ENCODE measurements at places on chromosomes 12 and 14.

- DNase-seq = no peak
Measured at GRCh38 chr12:230925-231671, 17.1 kb upstream of the SLC6A12 start.

- DNase-seq = no peak
Measured at GRCh38 chr14:89543425-89543790, 126.4 kb upstream of the FOXN3 start.

DNA sequence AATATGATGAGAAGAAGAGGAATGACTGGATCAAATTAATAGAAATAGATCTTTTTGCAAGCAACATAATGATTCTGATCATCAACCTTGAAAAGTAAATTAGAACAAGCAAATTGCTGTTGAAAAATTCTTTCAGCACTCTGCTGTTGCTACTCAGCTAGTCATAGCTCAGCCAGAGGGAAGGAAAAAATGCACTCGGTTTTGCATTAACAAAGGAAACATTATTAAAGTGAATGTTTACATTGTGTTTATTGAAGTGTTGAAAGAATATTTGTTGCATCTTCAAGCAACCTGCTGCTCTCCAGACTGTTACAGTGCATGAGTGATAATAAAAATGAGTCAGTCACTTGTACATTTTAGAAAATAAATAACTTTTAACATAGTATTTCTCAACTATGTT, 26.5 kb downstream of the AP5M1 start:
- no peak for DNase-seq

DNA sequence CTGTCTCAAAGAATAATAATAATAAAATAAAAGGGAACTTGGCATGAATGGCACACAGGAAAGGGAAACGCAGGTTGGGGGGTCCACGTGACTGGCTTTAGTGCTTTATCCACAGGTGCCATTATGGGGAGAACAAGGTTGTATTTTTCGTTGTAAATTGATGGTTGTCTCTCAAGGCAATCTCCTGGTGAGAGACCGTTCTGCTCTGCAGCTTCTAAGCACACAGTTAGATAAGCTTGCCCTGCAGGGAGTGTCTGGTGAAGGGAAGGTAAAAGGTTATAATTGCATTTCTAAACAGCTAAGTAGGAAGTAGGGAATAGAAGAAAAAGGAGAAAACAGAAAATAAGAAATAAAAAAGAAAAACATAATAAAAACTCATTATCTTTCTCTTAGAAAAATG, 69.1 kb upstream of the CPSF6 start:
- no peak for DNase-seq

- no peak for DNase-seq
Measured at GRCh38 chr12:64611341-64612284, 1.3 kb downstream of the RASSF3 start.

DNA sequence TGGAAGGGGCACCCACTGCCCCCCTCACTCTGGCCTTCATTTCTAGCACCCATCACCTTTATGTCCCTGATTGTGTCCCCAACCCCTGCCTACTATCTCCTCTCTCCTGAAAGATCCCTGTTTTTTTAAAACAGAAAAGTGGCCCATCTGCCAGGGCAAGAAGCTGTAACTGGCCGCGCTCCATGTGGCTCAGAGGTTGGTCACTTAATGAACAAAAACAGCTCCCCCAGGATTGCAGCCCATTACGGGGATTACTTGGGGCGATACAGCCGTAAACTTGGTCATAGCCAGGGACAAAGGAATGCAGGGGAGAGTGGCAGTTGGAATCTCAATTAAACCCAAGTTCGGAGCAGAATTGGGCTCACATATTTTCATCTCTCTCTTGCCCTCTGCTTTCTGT, 34.8 kb upstream of the VSX2 start:
- no peak for DNase-seq

- DNase-seq = no peak
Measured at GRCh38 chr14:101878822-101879528, 85.4 kb upstream of the DYNC1H1 start.

GRCh38 chr12:95269892-95270291, 52.3 kb downstream of the VEZT start:
- DNase-seq = no peak

DNA sequence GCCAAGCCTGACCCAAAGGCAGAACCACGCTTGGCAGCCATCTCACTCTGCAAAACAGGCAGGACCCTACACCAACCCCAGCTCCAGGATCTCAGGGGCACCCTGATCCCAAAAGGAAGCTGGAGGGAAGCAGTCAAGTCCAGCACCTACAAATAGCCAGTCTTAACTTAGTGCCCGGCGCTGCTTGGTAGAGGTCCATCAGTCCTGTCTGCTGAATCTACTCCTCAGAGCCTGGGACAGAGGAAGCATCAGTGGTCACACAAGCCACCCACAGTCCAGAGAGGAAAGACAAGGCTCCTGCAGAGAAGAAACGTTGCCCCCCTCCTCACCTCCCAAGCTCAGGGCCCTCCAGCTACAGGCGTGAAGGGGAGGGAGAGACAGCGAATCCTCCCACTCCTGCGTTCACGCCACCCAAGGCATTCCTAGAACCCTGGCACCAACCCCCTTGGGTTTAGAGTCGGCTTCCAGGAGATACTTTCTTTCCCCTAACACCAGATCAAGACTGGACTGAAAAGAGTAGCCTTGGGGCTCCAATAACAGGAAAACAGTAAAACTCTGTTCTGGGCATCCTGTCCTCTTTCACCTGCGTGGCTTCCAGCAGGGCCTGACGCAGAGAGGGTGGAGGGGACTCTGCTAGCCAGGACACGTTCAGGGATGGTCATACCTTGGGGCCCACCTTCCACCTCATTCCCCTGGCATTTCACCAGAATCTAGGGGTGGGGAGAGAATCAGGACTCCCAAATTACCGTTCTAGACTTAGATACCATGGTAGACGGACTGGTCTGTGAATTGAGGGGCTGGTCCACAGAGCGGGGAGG, 1.2 kb downstream of the PXN start:
- DNase-seq = no peak

- DNase-seq = peak; percentile 61
Measured at GRCh38 chr12:132559652-132560363, 50.6 kb downstream of the LRCOL1 start.

DNA sequence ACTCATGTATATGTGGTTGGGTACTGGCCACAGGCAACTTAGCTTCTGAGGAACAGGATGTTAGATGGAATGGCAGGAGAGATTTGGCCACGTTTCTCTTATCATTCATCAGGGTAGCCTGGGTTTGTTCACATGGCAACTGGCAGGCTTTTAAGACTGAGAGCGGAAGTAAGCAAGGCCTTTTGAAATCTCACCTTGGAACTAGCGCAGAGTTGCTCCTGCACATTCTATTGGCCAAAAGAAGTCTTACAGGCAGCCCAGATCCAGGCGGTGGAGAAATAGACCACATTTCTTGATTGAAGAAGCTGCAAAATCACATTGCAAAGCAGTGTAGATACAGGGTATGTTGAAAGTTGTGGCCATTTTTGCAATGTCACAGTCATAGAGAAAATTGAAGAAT, 3.7 kb downstream of the CLEC4A start:
- DNase-seq = no peak

DNA sequence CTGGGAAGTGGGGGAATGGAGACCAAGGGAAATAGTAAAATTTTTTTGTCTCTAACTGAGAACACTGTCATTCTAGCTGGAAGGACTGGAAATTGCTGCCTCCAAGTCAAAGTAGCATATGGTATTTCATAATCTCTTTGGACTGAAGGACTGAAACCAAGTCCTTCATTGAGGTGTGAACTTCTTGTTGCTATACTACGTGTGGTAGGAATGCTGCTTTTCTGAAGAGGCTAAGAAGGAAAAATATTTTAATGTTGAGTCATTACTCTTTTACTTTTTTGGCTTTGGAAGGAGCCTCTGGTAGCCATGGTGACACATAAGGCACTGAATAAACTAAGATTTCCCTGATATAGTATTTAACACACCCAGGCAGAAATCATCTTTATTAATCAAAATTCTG, 465.4 kb downstream of the NPAS3 start:
- peak; percentile 90 for DNase-seq

GRCh38 chr14:79044894-79045624, 874.9 kb downstream of the NRXN3 start:
- DNase-seq = peak; percentile 57

DNA sequence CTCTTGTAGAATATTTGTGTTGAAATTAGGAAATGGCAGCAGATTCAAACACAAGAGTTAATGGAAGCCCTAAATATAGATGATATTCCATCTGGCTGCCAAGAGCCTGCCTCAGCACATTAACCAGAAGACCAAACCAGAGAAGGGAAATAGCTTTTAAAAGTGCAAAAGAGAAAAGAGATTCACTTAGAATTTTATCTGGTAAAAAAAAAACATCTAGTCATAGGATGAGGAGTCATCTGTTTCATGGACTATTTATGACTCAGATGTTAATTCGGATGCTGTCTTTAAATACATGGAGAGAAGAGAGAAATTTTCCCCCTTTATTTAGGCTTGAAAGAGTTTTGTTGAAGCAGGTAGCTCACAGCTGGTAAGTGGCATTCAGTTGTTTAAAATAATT, 201.6 kb upstream of the NUDT4 start:
- DNase-seq = peak; percentile 75

DNA sequence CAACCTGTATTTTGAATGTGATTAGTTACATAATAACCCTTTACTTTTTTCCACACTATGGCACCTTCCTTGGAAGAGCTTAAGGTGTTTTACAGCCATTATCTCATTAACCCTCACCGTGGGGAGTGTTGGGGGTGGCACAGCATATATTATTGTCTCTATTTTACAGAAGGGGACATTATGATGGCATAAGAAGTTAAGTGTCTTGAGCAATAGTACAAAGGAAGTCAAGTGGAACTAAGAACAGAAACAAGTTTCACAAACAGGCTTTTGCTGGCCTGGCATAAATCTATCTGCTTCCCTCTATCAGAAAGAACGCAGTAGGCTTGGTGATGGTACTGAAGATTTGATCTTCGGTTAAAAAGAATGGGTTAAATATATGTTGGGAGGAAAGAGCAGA, 169.7 kb upstream of the OTX2 start:
- DNase-seq = no peak

DNA sequence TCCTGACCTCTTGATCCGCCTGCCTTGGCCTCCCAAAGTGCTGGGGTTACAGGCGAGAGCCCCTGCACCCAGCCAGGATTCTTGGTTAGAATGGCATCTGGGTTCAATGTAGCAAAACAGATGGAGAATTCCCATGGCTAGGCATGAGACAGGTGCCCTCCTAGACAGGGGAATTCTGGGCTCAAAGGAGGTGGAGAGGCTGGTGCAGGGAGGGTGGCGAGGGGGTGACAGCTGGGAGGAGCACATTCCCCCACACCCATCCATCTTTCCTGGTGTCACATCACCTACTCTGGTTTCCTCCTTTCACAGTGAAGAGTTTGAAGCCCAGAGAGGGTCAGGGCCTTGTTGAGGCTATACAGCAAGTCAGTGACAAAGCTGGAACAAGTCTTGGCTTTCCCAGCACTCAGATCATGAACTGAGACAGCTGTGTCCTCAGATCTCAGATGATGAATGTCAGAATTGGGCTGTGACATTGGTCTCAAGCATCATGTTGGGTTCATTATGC, 2.8 kb downstream of the SERPINA1 start:
- DNase-seq = no peak

GRCh38 chr14:95185033-95185766, 27.9 kb upstream of the DICER1 start:
- DNase-seq = peak; percentile 51

GRCh38 chr12:98911396-98911795, 266.3 kb downstream of the APAF1 start:
- DNase-seq = no peak

DNA sequence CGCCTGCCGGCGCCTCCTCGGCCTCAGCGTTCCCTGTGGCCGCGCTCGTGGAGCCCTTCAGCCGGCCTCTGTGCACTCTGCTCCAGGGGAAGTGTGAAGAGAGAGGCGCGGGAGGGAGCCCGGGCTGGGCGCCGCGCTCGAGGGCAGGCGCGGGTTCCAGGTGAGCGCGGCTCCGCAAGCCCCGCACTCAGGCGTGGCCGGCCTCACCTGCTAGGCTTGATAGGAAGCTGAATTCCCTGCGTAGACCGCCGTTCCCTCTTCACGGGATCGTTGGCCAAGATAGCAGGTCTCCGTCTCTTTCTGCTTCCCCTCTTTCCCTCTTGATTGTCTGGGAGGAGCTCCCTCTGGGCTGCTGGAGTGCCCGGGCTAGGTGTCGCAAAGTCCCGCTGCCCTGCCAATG, 89.7 kb downstream of the ASCL4 start:
- no peak for DNase-seq

GRCh38 chr12:51341251-51342007, 5.0 kb downstream of the CELA1 start:
- DNase-seq = peak; percentile 65

- DNase-seq = no peak
Measured at GRCh38 chr12:113961921-113962710, 4.0 kb downstream of the RBM19 start.

DNA sequence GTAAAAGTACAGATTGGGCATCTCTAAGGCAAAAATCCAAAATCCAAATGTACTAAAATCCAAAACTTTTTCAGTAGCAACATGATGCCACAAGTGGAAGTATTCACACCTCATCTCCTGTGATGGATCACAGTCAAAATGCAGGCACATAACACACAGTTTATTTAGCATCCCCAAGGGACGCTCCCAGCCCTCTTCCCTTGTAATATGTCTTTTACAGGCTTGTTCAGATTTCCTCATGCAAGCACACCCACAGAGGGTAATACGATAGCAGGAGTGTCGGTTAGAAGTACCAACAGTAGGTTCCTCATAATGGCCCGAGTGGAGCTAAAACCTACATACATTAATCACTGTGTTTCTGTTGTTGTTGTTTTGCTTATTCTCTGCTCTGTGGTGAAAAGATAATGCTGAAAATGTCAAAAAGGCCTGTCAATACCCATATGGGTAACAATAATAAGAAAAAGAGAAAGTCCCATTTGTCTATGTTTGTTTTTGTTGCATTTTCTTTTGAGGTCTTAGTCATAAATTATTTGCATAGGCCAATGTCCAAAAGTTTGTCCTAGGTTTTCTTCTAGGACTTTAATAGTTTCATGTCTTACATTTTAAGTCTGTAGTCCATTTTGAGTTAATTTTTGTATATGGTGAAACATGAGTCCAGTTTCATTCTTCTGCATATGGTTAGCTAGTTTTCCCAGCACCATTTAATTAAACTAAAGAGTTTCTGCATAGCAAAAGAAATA, 133.1 kb downstream of the LRIG3 start:
- DNase-seq = no peak

GRCh38 chr12:79295572-79295971, 395.2 kb downstream of the PAWR start:
- no peak for DNase-seq

DNA sequence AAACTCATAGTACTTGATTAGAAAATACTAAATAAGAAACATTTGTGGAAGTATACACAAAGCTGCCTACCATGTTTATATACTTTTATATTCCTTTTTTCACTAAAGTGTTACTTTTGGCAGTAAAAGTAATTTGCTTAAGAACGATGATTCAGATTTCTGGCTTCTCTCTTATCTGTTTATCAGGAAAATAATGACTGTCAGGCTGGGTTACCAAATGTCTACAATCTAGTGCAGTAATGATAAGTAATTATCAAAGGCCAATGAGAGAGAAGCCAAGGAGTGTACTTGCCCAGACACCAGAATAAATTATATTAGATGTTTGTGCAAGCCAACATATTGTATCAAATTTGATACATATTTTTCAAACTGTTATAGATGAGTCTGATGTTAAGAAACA, 113.4 kb downstream of the RALGAPA1 start:
- DNase-seq = no peak

Measured in fibroblast of skin of abdomen (primary cell).